NCI-H1930 (cell line): ENCODE measurements at places on chromosomes 6 and 20.

- no peak for DNase-seq
Measured at GRCh38 chr6:42520786-42521607, 42.8 kb upstream of the UBR2 start.

DNA sequence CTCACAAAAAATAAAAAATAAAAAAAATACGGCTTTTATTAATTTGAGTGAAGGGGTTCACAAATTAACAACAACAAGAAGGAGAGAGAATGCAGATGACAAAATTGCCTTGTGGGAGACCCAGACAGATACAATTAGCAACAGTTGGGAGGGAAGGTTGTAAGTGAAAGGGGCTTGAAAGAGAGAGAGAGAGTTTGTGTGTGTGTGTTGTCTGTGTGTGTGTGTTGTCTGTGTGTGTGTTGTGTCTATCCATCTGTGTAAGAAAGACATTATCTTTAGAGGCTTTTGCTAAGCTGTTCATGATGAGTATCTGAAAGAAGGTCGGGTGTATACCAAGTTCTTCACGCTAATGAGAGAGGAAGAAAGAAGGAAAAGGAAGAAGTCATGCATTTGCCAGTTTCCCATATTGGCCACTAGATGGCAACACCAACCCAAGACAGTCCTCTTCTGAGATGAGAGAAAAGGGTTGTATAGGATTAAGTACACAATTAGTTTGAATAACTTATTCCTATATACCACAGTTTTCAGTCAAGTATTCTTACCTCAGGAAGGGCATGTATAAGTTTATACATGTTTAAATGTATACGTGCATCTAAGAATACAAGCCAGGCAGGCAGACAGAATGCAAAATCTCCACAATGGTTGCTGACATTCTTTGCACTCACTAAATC is 63.7 kb upstream of the CD2AP start:
- peak; percentile 44 for DNase-seq

- DNase-seq = no peak
Measured at GRCh38 chr6:24831771-24832716, 33.3 kb upstream of the ARMH2 start.

DNA sequence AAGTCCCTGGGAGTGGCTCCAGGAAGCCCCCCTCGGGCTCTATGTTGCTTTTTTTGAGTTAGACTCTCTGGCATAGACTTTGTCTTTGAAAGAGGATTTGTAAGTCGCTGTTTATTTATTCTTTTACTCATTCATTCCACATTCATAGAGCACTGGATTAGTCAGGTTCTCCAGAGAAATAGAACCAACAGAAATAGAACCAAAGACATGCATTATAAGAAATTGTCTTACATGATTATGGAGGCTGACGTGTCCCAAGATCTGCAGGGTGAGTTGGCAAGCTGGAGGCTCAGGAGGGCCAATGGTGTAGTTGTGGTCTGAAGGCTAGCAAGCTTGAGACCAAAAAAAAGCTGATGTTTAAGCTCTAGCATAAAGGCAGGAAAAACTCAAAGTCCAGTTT is 98.3 kb upstream of the CHD6 start:
- no peak for DNase-seq

DNA sequence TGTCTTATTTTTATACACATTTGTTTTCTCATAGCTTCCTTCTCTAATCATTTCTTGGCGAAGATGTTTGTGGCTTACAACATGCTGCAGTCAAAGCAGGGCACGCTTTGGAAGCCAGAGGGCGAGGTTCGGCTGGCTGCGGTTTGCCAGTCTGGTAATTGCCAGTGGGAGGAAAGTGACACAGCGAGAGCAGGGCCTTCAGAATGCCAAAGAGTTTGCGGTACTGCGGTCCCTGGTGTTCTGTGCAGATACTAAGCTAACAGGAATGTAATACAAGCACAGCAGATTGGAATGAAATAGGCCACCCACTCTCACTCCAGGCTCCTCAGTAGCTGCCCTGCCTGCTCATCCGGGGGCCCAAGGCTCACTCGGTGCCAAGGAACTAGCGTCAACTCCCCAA is 58.7 kb upstream of the TGM3 start:
- DNase-seq = no peak

DNA sequence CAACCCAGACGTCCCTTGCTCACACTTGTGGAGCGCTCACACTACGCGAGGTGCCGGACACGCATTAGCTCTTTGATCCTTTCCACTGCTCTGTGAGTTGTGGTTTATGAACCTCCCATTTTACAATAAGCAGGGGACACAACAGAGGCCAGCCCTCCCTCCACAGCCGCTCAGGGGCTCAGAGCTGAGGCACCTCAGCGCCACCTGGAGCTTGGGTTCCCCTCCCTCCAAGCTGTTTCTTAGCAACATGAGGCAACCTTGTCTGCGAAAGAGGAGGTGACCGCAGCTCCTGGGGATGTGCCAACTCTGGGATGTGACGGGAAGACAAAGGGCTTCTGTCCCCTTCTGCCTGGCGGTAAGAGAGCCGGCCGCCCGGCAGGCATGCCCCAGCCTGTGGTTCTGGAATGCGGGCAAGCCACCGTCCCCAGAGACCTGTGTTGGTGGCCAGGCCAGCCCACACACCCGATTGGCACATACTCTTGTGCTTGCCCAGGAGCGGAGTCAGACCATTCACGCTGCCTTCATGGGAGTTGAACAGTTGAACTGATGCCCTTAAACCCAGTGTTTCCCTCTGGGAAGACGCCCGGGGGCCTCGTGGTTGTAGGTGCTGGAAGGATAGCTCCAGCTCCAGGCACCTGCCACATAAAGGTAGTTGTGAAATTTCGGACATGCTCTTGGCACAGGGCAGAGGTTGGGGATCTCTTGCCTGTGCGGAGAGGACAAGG is 44.5 kb downstream of the RBM38 start:
- peak; percentile 16 for DNase-seq

- DNase-seq = no peak
Measured at GRCh38 chr20:19096843-19097242, 115.6 kb upstream of the SLC24A3 start.

DNA sequence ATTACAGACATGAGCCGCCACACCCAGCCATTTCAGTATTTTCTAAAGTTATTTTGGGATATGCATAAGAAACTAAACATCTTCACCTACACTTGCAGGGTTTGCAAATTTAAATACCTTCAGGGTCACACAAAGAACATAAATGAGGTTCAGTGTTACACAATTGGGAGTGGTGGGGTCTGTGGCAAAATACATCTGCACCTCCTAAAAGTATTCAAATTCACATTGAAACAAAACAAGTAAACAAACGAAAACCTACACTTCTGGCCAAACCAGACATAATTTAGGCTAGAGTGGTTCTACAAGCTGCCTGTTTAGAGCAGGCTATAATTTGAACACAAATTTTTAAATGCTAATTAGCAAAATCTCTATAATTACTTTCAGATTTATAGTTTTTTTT is 34.6 kb downstream of the MAPK14 start:
- DNase-seq = no peak

DNA sequence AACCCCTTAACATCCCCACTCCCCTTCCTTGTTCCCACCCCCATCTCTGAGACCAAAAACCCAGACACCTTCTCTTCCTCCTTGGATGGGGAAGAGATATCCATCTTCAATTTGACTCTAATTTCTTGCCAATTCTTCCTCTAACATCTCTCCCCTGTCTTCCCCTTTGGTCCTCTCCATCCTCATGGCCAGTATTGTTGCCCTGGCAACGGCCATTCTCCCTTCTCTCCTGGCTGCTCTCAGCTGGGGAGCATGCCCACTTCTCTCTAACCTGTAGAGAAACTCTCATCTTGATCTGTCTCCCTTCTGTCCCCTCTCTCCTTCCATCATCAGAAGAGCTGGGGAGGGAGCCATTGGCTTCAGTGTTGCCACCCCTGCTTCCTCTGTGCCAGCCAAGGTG is 86.7 kb downstream of the SRC start:
- no peak for DNase-seq
